Renal pelvis (tissue), 12 donors: ENCODE measurements at places on chromosomes 11 and 22. TPM values are rescaled to one million over a fixed set of nuclear protein-coding genes. Genes with fewer than 3 reads are reported as not detected.

DNA sequence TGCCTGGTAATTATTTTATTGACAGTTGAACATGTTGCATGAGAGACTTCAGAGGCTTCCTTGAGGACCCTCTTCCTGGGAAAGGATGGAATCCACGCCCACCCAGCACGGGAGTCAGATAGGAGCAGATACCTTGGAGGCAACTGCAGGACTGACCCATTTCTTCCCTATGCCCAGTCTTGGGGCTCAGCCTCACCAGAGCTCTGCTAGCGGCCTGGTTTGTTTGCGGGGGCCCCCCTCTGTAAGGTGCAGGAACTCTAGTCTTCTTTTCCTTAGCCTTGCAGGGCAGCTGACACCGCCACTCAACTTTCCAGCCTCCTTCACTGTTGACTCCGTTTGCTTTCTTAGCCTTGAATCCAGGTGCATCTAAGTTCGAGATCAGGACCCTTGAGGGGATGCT is 1032.8 kb downstream of the BRD1 start:
- DNase-seq, result no peak

The CXCR5 gene
- polyA plus RNA-seq, result not detected

The OR51B2 gene
- polyA plus RNA-seq, result not detected

DNA sequence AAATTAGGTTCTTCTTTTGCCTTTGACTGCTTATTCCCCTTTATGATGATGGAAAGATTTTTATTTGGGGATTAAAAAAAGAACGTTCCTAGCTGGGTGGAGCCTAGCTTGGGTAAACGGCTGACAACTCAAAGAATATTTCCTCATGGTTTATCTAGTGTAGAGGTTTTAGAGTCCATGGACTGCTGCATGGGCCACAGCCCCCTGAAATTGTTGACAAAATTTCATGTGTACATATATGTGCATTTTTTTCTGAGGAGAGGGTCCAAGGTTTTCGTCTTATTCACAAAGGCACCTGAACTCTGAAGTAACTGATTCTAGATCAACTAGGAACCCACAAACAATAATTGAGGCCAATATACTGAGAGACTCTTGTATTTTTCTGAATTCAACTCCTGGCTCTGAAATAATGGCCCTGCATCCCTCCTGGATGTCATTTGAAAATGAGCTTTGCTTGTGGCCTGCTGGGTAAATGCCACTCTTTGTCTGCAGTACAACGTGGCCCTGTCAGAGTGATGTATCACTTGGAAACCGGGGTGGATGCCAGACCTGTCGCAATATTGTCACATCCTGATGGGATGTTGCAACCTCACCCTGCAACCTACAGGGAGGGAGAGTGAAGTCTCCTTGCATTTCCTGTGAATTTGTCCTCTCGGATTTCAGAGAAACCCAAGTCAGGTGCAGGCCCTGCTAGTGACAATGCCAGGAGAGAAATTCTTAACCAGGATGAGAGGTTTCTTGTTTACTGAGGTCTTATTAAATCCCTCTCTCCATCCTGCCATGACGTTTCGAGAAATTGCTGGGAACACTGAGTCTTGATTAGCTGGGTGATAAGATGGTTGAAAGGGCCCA is 33.8 kb downstream of the EHF start:
- peak; percentile 30 for DNase-seq
